Anterior cingulate cortex (tissue), 58 donors: ENCODE measurements at places on chromosomes 5 and 9.

DNA sequence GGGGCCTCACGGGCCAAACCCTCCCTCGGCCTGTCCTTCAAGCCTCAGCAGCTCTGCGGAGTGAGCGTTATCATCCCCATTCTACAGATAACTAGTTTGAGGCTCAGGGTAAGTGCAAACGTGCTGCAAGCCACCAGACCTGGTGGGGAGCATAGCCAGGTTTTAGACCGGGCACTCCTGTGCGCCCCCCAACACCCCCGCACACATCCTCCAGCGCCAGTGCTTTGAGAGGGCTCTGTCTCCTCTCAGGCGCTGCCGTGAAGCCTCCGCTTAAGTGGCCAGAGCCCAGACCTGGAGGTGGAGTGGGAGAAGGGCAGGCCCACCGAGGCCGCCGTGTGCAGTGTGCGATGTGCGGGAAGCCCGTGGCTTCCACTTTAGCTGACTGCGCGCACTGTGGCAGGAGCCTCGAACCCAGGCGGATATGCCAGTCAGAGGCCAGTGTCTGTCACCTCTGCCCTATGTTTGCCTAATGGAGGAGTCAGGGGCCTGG is 1.6 kb upstream of the MGAT1 start:
- no peak for DNase-seq

DNA sequence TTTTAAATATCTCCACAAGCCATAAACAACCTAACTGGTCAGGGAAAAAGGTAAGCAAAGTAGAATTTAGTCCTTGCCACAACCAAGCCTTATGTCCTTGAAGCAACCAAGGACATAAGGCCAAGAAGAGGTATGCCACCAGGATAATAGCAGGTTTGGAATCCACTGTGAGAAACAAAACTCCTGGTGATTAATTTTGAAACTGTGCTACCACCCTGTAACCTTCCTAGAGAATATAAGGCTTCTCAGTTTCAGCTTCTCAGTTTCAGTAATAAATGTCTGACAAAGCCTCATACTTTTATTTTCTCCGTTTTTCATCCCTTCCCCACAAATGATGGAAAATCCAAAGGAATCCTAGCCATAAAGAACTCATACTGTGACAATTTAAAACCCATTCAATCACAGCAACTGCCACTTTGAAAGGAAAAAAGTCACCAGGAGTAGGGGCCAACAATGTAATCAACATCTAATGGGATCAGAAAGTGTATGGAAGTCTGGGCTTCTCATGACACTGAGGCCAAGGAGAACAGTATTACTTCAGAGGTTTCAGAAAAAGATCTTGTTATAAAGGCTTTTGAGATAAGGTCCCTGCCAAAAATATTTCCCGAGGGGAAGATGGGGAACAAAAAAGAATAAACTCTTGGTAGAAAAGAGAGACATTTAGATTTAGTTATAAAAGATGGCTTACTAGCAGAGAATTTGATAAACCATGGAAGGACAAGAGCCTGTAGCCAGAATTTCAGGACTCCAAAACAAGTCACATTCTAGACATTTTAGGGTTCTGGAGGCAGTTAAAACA is 189.2 kb downstream of the TSSK1B start:
- DNase-seq: no peak

GRCh38 chr5:87020099-87020934 is 247.4 kb upstream of the RASA1 start:
- peak; percentile 50 for DNase-seq

DNA sequence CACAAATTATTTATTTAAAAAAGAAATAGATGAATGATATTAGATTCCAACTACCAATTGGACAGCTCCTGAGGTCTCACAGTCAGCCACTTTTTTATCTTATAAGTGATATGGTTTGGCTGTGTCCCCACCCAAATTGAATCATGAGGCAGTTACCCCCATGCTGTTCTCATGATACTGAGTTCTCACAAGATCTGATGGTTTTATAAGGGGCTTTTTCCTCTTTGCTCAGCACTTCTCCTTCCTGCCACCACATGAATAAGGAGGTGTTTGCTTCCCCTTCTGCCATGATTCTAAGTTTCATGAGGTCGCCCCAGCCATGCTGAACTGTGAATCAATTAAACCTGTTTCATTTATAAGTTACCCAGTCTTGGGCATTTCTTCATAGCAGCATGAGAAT is 12.9 kb downstream of the NLN start:
- no peak for DNase-seq

DNA sequence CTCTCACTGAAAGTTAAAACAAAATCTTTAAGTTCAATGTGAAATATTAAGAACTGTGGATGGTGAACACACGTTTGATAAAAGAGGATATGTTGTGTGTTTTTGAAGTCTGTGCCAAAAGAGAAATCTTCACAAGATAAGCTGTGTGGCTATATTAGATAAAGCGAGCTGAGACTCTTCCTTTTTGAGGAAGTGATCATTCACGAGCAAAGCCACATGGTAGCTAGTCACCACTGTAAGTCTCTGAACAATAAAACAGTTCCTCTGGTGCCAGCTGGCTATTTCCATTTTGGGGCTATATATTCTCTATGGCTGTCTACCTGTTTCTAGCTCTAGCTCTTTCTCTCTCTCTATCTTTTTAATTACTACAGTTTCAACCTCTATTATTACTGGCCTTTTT is 1849.2 kb upstream of the C9orf72 start:
- no peak for DNase-seq

DNA sequence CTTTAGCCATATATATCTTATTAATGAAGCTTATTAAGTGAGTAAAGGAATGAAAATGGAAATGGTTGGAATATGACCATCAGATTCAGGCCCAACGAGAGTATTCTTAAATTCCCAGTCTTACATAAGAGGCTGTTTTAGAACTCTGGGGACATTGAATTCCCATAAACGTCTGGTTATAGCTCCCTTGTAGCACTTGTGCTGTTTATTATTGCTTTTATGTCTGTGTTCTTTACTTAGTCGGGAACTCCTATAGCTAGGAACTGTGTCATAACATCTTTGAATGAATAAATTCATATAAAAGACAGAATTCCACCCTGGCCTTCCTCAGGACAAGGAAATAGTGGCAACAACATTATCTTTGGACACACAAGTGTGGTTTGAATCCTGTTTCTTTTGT is 58.4 kb downstream of the SH3GL2 start:
- no peak for DNase-seq
